ENCODE measurements at places on chromosomes 2 and 18.

DNA sequence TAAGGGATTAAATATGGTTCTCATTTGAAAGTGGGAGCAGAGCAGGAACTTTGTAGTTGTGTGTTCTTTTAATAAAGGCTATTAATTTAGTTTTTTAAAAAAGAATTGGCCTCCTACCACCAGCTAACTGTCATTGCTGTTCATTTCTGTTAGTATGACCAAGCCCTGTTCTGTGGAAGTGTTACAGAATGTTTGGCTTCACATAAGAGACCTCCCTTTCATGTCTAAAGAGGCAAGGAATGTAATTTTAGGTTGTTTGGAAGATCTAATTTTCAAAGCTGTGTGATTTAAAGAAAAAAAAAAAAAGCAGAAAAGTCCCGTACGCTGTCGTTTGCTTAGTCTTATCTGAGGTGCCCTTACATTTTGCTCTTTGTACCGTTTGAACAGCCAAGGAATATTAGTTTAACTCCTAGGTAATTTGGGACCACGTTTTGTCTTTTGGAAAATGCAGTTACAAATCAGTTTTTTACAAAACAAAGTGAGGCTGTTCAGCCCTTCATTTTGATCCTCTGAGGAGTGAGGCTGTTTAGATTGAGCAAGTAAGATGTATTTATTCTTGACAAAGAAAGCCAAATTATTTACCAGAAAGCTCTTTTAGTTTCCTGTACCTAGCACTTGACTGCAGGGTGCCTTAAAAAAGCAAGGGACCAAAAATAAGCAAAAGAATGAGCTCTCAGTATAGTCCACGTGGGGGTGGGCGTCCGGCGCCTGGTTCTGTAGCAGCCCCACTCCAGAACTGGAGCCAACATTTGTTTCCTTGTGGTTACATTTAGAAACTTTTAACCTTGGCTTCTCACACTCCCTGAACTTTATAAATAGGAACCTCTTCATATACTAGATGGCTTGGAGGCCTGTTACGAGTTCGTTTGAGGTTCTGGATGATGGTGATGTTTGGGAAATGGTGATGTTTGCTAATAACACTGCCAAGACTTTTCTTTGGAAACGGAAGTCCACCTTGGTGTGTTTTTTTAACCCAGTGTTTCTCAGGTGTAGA, 136.2 kb downstream of the FMNL2 start:
- no peak for DNase-seq

DNA sequence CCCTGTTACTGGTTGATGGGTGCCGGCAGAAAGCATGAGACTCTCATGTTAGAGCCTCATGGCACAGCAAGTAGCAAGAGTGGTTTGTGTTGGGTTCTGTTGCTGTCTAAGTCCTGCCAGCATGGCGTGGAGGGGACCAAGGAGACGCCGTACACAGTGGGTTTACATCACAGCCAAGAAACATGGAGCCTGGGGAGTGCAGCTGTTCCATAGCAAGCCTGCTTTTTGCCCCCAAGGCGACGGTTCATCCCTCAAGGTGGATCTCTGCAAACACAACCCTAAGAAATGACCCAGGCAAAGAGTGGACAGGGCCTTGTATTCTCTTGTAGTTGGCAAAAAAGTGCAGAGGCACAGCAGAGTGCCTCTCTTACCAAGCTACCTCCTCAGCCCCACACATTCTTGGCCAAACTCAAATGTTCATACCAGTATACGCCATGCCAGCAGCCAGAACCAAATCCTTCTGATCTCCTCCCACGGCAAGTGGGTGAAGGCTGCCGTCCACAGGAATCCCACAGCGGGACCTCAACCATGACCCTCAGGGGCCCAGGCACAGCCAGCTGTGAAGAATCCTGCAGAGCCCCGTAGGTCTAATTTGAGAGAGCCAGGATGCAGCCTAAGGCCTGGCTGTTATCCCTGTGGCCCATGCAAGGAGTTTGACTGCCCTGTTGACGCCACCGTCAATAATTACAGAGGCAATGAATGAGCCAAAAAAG, 19.0 kb downstream of the SNED1 start:
- no peak for DNase-seq

GRCh38 chr2:209663656-209664055, 108.0 kb upstream of the UNC80 start:
- no peak for DNase-seq

- no peak for DNase-seq
These were observed 20.6 kb downstream of the CEP192 start for GRCh38 chr18:13011719-13012118.

DNA sequence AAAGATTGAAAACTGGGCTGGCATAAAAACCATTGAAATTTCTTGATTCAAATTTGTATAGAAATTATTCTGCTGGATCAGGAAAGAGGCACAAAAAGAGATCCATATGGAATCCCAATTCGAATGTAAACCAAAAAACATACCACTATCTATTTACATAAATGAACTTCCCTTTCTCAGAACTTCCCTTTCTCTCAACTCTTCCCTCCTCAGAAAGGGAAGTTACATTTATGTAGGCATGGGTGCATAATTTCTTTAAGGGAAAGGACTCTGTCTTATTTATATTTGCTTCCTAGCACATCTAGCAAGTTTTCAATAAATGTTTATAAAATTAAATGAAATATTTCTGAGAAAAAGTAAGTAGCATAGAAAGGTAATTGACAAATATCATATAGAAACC, 398.1 kb upstream of the ATP5MC3 start:
- no peak for DNase-seq

- no peak for DNase-seq
These were observed 568.2 kb downstream of the THSD7B start for GRCh38 chr2:137333386-137334165.

DNA sequence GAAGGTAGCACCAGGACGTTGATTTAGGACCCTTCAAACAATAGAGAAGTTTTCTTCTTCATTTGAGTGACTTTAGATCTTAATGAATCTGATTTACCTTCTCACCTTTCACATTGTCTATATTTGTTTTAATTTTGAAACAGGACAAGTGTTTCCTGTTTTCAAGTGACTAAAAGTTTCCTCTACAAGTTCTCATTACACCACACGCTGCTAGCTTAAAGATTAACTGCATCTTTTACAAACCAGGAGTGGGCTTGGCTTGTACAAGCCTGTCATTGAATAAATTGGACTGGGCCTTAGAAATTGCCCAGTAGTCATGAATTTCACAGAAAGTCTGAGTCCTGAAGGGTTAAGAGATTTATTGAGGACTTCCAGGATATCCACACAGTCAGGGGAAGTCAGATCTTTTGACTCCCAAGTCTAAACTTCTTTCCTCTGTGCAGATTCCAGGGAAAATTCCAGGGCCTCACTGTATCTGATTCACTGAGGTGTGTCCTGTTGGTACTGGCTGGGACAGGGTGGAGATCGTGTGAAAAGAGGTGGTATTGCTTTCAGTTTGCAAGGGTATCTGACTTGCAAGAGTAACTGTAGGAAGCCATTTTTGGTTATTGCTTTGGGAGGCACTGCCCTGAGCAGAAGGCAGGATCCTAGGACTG, 3.4 kb downstream of the SGPP2 start:
- DNase-seq, result no peak

GRCh38 chr2:127893494-127893893, 7.7 kb upstream of the AMMECR1L start:
- no peak for DNase-seq

DNA sequence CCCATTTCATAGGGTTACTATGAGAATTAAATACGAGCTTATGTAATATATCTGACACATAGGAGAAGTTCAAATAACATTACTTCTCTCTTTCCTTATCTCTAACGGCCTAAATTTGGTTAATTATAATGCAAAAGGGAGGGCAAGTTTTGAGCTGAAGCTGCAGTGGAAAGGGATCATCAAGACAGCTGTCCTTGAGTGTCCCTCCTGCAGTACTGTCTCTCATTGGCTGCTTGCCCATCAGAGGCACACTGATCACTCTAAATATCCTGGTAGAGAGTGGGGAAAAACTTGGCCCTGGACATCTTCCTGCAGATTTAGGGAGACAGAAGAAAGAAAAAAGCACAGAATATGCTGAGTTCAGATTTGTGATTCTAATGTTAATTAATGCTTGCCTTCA, 186.0 kb downstream of the CAMKMT start:
- DNase-seq, result no peak

DNA sequence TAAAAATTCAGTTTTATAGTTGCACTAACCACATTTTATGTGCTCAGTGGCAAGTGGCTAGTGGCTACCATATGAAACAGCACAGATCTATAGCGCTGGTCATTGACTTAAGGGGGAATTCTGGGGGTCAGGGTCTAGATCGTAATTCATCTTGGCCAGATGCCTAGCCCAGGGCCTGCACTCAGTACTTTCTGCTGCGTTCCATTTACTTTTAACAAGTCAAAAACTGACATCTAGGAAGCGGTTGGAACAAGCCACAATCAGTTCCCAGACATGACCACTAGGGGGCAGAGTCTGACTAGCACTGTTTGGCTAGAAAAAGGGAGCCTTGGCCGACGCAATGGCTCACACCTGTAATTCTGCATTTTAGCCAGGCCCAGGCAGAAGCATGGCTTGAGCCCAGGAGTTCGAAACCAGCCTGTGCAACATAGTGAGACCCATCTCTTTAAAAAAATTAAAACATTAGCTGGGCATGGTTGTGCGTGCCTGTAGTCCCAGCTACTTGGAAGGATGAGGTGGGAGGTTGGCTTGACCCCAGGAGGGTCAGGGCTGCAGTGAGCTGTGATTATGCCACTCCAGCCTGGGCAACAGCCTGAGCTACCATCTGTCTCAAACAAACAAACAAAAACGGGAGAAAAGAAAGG, 9.0 kb upstream of the TMBIM1 start:
- DNase-seq, result no peak

DNA sequence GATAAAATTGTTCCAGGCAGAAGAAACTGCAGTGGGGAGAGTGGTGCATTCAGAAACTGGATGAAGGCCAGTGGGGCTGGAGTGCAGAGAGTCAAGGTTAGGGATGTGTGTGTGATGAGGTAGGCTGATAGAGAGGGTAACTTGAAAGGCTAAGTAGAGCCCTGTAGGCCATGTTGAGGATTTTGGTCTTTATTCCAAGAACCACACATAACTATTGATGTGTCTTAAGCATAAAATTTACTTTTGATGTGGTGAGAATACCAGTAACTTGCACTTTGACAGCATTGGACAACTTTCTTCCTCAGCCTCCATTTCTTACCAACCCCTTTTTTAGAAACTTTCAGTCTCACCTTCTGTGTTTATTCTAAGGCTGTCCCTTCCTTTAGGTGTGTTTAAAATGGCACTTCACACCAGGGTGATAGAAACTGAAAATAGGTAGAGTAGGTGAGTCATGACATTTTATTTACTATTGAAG, 22.6 kb downstream of the MTX2 start:
- no peak for DNase-seq

- no peak for DNase-seq
These were observed 92.7 kb downstream of the NCKAP5 start for GRCh38 chr2:133475610-133476009.

DNA sequence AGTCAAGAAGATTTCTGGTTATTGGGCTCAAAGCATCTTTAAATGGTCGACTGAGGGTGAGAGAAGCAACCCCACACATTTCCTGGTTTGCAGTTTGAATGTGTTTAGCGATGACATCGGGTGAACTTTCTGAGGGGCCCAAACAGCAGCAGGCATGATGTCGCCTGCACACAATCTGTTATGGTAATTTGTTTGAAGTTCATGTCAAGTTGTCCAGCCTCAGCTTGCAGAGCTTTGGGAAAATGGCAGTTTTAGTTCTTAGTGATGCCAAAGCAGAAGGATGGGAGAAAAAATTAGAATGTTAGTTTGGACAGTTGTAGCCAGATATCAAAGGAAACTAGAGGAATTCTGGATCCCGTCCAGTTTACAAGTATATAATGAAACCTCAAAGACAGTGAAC, 284.6 kb downstream of the MBD5 start:
- DNase-seq, result no peak

DNA sequence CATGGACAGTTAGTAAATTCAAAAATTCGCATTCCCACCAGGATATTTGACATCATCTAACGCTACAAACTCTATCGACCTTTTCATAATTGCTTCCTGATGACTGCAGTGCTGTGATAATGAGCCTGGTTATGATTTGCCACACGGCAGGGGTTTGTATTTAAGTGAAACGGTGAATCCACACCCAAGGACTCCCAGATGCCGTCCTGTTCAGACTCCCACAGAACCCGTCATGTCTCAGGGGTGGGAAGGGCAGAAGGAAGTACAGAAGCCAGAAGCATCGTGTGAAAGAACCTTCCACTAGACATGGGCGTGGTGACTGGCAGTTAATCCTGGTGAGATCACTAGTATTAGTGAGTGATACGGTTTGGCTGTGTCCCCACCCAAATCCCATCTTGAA, 91.2 kb upstream of the TMEM18 start:
- no peak for DNase-seq

- no peak for DNase-seq
These were observed 62.4 kb upstream of the ACVR1 start for GRCh38 chr2:157938556-157938955.

- no peak for DNase-seq
These were observed 168.1 kb upstream of the NCK2 start for GRCh38 chr2:105576440-105577241.

DNA sequence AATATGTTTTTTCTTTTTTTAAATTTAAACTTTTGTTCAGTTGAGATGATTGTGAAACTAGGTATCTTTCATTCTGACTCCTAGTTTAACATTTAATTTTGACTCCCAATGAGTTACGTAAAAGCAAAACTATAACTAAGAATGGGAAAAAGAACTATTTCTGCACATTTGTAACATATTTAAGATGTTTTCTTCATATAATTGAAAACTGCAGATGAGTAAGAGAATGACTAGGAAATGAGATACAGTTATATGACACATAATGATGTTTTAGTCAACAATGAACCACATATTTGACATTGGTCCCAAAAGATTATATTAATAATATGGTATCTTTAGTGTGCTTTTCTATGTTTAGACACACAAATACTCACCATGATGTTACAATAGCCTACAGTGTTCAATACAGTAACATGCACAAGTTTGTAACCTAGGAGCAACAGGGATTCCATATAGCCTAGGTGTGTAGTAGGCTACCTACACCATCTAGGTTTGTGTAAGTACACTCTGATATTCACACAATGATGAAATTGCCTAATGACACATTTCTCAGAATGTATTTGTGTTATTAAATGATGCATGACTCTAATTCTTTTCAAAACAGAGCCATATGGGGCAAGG, 12.6 kb downstream of the ERMN start:
- DNase-seq, result no peak

GRCh38 chr2:128269063-128269989, 49.3 kb downstream of the HS6ST1 start:
- no peak for DNase-seq

GRCh38 chr2:3513026-3513810, 6.1 kb downstream of the ADI1 start:
- no peak for DNase-seq

- DNase-seq, result no peak
These were observed 835.7 kb downstream of the DCDC2C start for GRCh38 chr2:4539121-4539520.
